ENCODE measurements at places on chromosomes 1 and 21.

- no peak for DNase-seq
Measured at GRCh38 chr1:218983848-218984247, 189.8 kb upstream of the LYPLAL1 start.

DNA sequence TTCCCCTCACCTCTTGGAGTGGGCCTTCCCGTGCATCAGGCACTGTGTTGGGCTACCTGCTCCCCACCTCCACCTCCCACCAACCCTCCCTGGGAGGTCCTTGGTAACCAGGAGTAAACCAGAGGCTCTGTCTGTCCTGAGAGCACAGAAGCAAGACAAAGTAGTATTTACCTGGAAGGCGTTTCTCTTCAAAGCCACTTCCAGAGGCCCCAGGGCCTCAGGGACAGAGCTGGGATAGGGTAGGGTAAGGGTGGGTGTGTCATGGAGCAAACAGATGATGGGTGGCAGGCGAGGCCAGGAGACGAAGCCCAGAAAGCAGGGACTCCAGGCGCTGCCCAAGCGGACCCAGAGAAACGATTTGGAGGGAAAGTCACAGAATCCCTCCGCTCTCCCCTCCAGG is 77.2 kb upstream of the TARDBP start:
- no peak for DNase-seq

GRCh38 chr1:171984262-171984661 is 143.0 kb downstream of the DNM3 start:
- DNase-seq: no peak

GRCh38 chr21:46196733-46197132 is 12.5 kb upstream of the SPATC1L start:
- DNase-seq: peak; percentile 48

GRCh38 chr1:11654939-11655808 is 497 bp downstream of the FBXO44 start:
- DNase-seq: no peak

GRCh38 chr1:76190749-76191424 is 116.3 kb downstream of the ST6GALNAC3 start:
- no peak for DNase-seq

DNA sequence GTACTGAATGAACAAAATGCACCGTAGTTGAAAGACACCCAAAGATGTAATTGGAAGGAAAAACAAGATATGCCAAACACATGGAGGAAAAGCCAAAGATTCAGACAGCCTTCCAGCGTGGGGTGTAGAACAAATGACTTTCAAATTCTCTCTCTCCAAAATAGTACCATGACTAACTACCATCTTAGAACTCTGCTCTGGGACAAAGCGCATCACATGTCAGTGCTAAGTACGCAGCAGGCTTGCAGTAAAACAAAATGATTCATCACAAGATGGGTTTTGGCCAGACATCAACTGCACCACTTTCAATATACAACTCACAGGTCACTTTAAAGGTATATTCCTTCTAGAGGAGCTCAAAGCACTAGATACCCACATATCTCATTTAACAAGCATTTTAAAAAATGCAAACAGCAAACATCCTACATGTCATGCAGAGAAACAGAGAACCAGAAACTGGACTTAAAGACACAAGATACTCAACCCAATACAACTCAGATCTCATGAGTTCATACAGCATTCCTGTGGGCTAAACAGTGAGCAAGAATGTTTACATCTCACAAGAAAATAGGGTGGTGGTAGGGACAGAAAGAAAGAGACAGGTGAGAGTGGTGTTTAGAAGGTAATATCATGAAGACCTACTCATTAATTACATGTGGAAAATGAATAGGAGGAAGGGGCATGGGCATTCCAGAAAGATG is 75.7 kb downstream of the BCAR3 start:
- DNase-seq: no peak

- DNase-seq: peak; percentile 63
Measured at GRCh38 chr1:208880433-208881100, 636.4 kb upstream of the PLXNA2 start.

DNA sequence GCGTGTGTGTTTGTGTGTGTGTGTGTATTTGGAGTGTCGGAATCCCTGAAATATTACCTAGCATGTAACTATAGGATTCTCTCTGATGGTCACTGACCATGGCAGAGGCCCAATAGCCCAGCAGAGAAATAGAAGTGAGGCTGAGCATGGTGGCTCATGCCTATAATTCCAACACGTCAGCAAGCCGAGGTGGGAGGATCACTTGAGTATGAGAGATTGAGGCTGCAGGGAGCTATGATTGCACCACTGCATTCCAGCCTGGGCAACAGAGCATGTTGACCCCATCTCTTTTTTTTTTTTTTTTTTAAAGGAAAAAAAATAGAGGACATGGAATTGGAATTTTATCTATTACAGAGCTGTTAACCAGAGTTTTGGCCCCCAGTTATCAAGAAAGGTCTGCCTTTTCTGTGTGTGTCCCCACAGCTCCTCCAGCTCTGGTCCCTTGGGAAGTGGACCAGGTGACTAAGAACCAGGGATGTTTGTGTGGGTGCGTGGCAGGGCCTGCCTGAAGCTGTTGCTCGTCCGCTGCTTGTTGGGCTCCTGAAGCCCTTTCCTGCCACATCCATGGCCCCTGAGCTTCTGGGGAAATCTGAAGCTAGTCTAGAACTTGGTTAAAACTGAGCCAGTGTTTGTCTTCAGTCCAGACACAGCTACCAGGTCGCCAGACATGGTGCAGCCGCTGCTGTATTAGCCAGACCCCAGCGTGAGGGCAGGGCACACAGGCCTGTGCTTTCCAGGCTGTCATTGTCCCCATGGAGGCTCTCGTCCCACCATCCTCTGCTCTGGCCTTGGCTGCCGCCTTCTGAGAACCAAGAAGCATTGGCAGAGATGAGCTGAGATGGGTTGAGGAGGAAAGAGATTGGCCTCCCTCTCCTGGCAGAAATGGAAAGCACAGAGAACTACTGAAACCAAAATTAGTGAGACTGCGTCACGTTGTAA is 25.5 kb downstream of the CAPN9 start:
- peak; percentile 59 for DNase-seq

GRCh38 chr21:35319684-35320283 is 270.7 kb upstream of the RUNX1 start:
- no peak for DNase-seq

GRCh38 chr1:7223334-7224080 is 438.3 kb downstream of the CAMTA1 start:
- DNase-seq: no peak

DNA sequence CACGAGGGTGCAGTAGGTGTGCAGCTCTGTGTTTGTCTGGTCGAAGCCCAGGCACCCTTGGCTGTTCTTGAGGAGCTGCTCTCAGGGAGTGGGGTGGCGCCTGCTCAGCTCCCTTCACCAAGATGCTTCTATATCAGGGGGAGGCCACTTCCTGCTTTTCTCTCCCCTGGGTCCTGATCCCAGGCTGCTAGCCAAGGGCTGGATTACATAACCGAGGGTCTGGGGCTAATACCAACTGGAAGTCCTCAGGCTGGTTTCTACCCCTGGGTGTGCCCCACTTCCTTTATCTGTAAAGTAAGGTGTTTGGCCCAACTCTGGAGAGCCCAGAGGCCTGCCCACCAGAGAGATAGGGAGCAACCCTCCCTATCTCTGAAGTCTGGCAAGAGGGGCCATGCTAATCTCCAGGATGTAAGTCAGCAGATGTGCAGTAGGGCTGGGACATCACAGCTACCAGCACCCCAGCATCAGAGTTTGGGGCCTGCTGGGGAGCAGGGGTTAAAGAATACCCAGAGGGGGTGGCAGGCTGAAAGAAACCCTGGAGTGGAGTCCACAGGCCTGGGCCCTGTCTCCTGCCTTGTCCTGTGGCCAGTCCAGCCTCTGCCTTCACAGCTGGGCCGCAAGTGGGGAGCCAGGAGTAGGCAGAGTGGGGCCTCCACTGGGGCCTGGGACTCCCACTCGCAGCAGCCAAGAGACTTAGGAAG is 2.1 kb downstream of the SELENBP1 start:
- DNase-seq: no peak

Measured in kidney (tissue), 22 donors.